ENCODE measurements at places on chromosomes 4 and X.

DNA sequence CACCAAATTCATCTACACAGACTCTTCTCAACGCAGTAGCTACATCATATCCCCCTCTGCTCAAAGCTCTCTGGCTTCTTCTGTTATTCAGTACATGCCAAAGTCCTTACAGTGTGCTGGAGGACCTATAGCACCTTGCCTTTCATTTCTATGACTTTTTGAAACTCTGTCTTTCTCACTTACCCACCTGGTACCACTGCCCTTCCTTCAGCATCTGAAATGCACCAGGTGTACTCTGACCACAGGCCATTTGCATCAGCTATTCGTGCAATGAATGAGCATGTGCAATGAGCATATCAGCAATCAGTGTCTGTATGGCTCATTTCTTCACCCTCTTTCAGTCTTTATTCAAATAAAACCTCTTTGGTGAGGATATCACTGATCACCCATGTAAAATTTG, 399.9 kb downstream of the RAB28 start:
- no peak for DNase-seq

DNA sequence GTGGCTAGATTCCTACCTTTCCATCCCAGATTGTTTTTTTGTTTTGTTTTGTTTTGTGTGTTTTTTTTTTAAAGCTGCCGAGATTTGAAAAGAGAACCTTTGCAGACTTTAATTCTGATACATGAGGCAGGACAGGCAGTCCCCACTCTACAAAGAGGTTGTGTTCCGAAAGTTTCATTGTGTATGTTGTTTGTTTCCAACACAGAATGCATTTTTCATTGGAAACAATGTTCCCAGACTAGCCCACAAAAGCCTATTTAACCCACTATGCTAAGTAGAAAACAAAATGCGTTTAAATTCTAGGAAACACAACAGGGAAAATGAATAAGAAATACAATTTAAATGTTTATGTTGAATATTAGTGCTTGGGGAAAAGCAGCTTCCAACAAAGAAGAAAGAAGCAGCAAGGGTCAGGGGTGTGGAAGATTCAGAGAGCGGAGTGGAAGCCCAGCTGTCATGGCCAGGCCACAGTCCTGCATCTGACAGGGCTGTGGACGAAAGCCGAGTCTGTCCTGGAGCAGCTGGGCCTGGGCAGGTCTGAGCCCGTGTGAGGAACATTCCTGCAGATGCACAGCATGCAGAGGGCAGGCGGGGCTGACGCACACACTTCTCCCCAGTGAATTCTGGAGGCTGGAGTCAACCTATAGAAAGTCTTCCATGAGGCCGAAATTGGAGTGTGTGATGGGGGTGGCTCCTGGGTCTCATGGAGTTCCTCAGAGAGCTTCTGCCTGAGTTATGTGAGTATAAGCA, 12.4 kb upstream of the SETD7 start:
- DNase-seq, result no peak

- no peak for DNase-seq
These were observed 13.4 kb upstream of the GTPBP6 start for GRCh38 chrX:331825-332495.

- DNase-seq, result no peak
These were observed 19.0 kb downstream of the ATP8A1 start for GRCh38 chr4:42637867-42638266.

- DNase-seq, result no peak
These were observed 23.6 kb downstream of the EIF4E start for GRCh38 chr4:98905297-98905696.

DNA sequence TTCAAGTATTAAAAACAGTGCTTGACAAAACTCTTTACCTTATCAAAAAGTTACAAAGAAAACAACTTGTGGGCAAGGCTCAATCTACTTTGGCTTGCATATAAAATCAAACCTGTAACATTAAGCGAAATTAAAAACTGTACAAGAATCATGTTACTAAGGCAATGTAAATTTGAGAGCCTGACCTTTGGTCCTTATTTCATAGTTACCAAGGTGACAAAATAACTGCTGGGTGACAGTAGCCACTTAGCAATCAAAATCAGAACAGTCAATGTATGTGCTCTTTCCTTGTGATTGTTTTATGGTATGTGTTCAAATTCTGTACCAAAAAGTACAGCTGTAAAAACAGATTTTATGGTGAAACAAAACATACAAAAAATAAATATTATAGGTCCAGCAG, 204.0 kb downstream of the RASL11B start:
- DNase-seq, result no peak

GRCh38 chrX:132744470-132744869, 214.0 kb downstream of the HS6ST2 start:
- DNase-seq, result no peak

- DNase-seq, result no peak
These were observed 135.8 kb downstream of the FAAH2 start for GRCh38 chrX:57422289-57422688.

GRCh38 chr4:55765070-55765469, 54.5 kb upstream of the EXOC1L start:
- no peak for DNase-seq

DNA sequence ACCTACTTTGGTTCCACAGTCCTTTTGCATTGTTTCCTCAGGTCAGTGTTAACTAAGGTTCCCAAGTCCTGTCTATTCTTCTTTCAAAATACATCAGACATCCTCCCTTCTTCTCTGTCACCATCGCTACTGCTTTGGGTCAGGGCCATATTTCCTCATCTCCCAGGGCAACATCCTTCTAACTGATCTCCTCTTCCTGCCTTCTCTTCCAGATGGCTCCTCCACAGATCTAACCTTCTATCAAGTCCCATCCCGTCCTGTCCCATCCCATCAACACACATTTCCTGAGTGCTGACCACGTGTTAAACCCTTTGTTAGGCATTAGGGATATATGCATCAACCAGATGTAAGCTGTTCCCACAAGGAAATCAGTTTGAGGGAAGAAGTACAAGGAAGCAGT, 25.9 kb downstream of the PLAC1 start:
- no peak for DNase-seq

DNA sequence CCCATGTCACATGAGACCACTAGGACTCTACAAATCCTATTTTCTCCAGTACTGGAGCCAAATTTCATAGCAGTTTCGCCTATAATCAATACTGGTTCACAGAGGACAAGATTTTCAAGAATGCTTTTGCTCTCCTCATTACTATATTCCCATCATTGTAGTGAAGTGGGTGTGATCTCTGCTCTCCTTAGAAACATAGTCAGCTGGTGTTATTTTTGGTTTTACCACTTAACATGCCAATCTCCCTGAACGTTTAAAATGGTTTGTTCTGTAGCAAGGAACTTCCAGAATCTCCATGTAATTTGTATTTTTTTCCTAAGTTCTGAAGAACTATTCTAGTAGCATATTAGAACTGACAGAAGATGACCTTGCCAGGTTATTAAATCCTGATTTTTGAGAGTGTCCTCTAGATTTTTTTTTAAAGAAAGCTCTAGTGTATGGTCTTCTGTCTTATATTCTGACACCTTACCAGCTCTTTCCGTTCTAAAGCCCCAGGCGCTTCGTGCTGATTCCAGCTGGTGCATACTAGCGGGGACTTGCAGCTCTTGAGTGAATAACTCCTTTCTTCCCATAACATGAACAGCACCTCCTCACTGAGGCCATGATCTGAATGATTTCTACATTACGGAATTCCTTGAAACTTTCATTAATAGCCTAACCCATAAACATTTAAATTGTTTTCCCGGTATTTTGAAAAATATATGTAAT, 1372.9 kb downstream of the TECRL start:
- DNase-seq, result no peak

DNA sequence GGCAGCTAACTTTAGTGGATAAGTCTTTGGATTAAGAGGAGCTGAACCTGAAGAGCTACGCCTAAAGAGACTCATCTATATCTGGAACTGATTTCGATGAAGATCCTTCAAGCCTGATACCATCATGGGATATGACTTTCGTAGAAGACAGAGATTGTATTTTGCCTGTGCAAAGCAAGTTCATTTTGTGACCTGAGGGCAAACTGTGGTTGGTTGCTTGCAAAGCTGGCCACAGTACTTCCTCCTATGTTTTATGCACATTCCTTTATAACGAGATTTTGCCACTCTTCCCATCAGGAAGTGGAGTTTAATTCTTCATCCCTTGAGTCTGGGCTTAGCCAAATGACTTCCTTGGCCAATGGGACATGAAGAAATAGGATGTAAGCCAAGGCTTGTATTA, 519.3 kb upstream of the NR3C2 start:
- no peak for DNase-seq

- peak; percentile 66 for DNase-seq
These were observed 35.7 kb upstream of the FAM241A start for GRCh38 chr4:112109360-112110058.

GRCh38 chr4:7024336-7024890, 18.8 kb upstream of the TADA2B start:
- DNase-seq, result no peak

- peak; percentile 80 for DNase-seq
These were observed 1420.5 kb downstream of the PCDH7 start for GRCh38 chr4:32140636-32141035.

- peak; percentile 47 for DNase-seq
These were observed 388.0 kb downstream of the CCSER1 start for GRCh38 chr4:90515191-90515590.

- no peak for DNase-seq
These were observed 30.4 kb downstream of the DCLK2 start for GRCh38 chr4:150108691-150109090.
